ENCODE measurements at places on chromosomes 2 and 18. TPM values are rescaled to one million over a fixed set of nuclear protein-coding genes. Genes with fewer than 3 reads are reported as not detected.
A peak's percentile ranks its signal among the peaks of the same experiment; 100 is the strongest.

DNA sequence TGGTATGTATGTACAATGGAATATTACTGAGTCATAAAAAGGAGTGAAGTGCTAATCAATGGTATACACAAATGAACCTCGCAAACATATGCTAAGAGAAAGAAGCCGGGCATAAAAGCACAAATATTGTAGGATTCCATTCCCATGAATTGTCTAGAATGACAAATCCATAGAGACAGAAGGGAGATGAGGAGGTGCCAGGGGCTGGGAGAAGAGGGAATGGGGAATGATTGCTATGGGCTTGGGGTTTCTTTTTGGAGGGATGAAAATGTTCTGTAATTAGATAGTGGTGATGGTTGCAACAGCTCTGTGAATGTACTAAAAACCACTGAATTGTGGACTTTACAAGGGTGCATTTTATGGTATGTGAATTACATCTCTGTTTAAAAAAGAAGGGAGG is 73.5 kb downstream of the GLI2 start:
- DNase-seq, result no peak

TGFA gene
- total RNA-seq, result 22.6 TPM

GRCh38 chr2:46480562-46480961 is 1.2 kb downstream of the TMEM247 start:
- no peak for DNase-seq

- no peak for DNase-seq
These were observed 7.6 kb downstream of the DLX1 start for GRCh38 chr2:172092716-172093415.

DNAJC5G gene
- total RNA-seq, result 2.7 TPM

DNA sequence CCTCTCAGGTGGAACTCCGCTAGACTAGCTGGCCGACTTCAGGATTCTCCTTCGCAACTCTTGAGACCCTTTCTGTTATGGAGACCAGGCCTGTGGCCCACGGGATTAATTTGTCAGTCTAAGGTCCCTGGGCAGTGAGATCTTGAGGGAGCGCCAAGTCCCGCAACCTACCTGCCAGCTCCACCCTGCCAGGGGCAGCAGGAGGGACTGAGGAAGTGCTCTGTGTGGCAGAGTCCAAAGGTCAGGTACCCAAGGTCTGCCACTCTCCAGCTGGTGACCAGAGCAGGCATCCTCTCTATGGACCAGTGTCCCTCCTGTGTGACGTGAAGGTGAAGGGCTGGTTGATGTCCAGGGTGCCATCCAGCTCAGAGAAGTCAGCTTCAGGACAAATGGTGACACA is 4.3 kb upstream of the SPATA3 start:
- no peak for DNase-seq

CCDC148 gene
- 0.51 TPM for total RNA-seq

DNA sequence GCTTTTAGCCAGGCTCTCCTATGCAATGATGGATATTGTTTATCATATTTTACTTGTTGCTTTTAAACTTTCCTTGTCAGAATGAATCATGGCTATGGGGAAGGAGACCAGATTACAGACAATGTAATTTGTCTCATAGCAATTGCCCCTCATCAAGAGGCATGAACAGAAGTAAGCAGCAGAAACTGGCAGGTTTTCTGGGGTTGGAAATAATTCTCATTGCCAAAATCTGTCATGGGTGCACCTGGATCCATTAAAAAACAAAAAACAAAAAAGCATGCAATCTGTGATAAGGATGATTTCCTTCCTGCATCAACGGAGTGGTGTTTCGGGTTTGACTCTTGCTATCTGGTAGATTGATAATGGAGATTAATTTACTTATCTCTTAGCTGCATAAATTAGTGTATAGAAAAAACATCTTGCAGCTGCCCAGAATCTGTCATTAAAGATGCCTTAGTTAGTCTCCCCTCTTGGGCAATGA is 419.6 kb downstream of the SOX11 start:
- DNase-seq, result no peak

- DNase-seq, result no peak
These were observed 386.4 kb downstream of the THSD7B start for GRCh38 chr2:137151731-137152130.

DNA sequence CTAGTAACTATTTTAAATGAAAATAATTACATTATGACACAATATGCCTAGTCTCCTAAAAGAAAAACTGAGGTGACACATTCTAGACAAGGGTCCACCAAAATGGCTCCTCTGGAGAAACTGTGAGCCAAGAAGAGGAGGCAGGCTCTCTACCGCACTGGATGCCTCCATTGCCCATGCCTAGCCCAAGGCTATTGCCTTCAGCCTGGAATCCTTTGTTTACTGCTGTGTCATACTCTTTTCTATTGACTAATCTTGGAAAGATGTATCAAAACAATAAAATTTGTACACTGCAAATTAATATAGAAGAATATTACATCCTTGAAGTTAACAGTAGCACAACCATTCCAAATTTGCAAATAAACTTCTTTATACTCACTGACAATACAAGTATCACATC is 167.1 kb downstream of the RAB3GAP1 start:
- DNase-seq, result no peak

CFC1 gene
- not detected for total RNA-seq

GRCh38 chr2:225120186-225120585 is 77.9 kb upstream of the DOCK10 start:
- no peak for DNase-seq

ECEL1 gene
- not detected for total RNA-seq

DNA sequence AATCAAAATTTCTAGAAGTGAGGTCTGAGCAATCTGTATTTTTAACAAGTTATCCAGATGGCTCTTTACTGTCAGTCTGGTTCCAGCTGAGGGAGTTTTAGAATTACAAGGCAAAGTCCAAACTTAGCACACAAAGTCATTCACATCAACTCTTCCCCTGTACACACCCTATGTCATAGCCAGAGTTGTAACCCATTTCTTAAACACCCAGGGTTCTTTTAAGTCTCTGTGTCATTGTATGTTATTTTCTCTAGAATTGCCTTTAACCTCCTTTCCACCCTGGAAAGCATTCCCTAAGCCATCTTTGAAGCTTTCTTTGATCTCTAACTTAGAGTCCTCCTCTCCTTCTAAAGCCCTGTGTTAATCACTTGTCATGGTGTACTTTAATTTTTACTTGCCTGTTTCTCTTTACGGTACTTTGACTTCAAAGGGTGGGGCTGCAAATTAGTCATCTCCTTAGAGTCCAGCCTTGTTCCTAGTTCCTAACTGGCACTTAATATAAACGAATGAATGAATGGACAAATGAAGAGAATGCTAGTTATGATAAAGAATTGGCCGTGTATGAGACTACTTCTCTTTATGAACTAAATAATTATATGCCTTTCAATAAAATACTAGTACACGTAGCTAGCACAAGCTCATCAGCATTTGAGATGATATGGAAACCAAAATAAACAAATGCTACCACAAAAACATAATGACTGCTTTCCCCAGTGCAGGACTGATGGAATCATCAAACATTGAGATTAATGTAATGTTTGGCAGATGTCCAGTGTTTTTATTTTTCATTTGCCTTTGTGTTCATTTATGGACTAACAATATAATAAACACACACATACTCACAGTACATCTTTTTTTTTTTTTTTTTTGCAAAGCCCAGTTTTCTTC is 11.9 kb upstream of the ACTR3 start:
- DNase-seq, result peak; percentile 25
